Liver (tissue), 10 donors: ENCODE measurements at places on chromosomes 4 and X.

- DNase-seq, result no peak
These were observed 50.7 kb upstream of the USP38 start for GRCh38 chr4:143133977-143134376.

DNA sequence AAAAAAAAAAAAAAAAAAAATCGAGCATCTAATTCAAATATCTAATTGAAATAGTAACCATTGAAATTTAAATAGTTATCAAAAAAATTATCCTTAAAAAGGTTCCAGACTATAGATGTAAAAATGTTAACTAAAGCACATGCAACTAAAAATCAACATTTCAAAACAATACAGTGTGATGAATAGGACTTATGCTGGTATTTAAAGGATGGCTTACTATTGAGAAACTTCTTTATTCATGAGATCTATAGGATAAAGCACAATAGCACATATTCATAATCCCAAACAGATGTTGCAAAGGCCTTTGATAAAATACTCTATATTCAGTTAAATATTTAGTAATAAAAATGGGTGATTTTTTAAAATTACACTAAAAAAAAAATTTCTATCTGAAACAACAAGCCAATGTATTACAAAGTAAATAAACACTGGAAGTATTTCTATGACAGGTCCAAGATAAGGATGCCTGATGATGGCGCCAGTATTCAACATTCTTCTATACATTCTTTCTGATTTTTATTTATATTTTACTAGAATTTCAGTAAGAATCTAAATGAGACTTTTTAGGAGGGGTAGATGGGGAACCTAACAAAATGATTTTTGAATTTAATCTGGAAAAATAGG is 26.3 kb downstream of the DCLK2 start:
- no peak for DNase-seq

GRCh38 chr4:139042981-139043460 is 27.4 kb downstream of the NOCT start:
- DNase-seq, result no peak

GRCh38 chr4:138685316-138685715 is 330.3 kb upstream of the NOCT start:
- DNase-seq, result no peak

GRCh38 chrX:98405376-98405775 is 1521.7 kb downstream of the RPA4 start:
- DNase-seq, result no peak

DNA sequence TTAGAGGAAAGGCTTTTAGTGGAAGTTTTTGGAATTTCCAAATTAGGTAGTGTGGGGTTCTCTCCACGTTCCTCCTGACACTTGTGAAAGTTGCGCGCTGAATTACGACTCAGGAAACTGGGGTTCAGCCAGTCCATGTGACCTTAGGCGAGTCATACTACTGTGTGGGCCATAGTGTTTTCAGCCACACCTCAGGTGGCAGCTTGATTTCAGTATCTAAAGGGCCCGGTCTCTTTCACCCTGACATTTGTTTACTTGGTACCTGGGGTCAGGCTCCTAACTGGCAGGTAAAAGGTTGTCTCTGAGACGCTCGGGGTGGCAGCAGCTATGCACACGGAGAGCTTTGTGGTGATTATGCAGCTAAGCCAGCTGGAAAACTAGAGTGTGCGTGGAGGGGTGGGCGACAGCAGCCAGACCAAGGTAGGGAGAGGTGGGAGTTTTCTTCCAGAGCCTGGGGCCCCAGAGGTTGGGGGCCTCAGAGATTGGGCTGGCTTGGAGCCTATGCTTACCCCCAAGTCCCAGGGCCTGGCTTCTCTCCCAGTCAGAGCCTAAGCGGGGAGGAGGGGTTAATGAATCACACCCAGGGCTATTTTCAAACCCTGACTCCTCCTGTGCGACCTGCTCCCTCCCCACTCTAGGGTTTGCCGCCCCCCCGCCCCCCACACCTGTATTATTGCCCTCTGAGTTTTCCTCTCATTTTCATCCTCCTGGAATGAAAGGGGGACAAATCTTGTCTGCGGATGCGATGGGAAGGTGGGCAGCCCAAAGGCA is 47.2 kb downstream of the STARD8 start:
- no peak for DNase-seq

DNA sequence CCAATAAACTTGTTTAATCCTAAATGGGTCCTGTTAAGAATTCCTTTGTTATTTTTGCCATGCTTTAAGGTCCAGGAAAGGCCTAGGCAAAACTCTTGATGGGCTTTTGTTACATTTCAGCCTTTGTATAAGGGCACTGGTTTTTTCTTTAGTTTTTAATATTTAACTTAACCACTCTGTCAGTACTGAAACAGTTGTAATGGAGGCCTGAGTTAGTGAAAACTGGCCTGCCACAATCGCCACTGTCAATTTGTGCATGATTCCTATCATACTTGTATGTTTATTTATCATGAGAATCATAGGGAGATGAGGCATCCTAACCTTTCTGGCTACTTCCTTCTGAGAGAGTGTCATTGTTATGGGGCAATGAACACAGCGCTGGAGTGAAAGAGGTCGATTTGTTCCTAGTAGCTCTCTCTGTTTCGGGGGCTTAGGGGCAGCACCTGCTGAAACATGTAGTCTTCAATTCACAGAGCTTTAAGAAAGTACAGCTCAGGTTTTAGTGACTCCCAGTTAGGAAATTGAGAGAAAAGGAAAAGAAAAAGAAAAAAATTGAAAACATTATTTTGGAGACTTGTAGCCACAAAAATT is 393.8 kb upstream of the FSTL5 start:
- DNase-seq, result no peak

GRCh38 chr4:2387218-2387617 is 31.2 kb downstream of the ZFYVE28 start:
- no peak for DNase-seq

DNA sequence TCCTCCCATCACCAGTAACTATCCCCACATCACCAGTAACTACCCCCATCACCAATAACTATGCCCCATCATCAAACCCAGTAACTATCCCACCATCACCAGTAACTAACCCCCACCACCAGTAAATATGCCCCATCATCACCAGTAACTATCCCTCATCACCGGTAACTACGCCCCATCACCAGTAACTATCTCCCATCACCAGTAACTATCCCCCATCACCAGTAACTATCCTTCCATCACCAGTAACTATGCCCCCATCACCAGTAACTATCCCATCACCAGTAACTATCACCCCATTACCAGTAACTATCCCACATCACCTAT is 2.9 kb downstream of the ASMTL start:
- DNase-seq, result no peak

- no peak for DNase-seq
These were observed 30.1 kb downstream of the ZRSR2 start for GRCh38 chrX:15820106-15821073.

- no peak for DNase-seq
These were observed 25.8 kb upstream of the MAGED1 start for GRCh38 chrX:51867626-51868025.

DNA sequence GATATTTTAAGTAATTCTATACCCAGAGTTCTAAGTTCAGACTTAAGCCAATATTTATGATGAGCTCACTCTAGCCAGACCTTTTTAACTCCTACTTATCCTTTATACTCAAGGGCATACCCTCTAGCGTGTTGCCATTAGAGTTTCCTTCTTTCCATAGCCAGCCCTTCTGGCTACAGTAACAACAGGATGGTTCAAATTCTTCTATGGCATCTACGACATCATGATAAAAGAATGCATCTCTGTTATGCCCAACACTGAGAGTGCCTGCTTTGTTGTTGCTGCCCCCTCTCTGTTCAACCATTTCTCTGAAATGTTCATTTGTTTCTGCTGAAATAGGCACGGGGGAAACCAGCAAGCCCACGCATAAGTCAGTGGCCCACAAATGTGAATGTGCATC is 104.5 kb downstream of the UBE2NL start:
- DNase-seq, result no peak

DNA sequence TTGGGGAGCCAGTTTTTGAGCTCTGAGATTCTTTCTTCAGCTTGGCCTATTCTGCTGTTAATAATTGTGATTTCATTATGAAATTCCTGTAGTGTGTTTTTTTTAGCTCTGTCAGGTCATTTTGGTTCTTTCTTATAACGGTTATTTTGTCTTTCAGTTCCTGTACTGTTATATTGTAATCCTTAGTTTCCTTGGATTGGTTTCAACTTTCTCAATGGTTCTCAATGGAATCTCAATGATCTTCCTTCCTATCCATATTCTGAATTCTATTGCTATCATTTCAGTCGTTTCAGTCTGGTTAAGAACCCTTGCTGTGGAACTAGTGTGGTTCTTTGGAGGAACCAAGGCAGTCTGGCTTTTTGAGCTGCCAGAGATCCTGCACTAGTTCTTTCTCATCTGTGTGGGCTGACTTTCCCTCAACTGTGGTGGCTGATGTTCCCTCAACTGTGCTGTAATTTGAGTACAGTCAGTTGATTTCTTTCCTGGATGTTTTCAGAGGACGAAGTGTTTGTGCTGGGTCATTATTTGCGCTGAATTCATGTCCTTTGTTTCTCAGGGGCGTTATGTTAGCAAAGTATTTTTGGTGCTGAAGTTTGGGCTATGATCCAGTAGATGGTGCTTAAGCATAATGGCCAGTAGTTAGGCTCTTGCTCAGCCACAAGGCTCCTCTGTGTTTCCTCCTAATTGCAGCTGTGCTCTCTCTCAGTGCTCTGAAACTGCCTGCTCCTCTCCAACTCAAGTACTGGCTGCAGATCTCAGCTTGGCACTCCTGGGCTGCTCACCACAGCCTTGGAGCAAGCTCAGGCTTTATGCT is 27.5 kb downstream of the ENPEP start:
- DNase-seq, result no peak

DNA sequence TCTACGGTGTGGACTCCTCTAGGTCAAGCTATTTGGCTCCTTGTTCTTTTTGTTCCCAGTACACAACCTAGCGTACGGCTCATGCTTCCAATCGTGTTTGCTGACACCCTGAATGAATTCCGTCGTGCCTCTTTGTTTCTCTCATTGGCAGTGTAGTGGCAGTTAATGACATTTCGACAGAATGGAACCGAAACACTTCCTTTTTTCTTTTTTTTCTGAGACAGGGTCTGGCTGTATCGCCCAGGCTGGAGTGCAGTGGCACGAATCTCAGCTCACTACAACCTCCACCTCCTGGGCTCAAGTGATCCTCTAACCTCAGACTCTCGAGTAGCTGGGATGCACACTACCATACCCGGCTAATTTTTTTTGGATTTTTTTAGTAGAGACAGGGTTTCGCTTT is 113.3 kb upstream of the ATP6AP2 start:
- DNase-seq, result no peak

DNA sequence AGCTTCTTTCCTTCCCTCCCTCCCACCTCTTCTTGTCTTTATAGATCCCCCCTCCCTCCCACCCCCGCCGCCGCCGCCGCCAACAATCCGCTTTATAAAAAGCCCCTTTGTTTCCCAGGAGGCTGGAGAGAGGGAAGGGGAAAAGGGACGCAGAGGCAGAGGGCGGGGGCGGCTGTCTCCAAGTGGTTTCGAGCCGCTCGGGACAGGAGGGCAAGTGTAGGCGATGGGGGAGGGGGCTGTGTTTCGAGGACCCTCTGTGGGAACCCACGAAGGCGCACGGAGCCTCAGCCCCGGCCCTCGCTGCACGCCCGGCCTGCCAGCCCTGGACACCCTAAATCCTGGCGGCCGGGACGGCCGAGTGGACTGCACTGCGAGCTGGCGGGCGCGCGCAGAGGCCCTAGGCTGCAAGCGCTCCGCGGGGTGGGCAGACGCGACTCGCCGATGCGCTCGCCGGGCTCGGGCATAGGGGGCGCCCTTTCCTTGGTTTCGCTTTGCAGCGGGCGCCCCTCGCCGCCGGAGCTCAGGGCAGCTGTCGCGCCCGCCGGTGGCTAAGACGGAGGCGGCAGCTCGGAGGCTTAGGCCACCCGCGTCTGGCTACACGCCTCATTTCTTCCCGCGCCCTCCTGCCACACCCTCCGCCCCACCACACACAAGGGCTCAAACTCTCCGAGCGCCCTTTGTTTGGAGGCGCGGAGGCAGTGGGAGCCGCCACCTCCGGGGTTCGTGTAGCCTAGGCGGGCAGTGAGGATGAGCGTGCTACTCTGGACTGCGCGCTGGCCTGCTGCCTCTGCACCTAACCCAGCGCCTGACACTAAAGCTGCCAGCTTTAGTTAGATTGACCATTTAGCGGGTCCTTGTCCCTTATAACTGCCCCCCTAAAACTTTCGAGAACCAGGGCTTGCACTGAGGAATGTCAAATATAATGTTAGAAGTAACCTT is 2.2 kb downstream of the MAMLD1 start:
- peak; percentile 80 for DNase-seq

- no peak for DNase-seq
These were observed 1793.7 kb upstream of the TENM3 start for GRCh38 chr4:180449395-180449956.

DNA sequence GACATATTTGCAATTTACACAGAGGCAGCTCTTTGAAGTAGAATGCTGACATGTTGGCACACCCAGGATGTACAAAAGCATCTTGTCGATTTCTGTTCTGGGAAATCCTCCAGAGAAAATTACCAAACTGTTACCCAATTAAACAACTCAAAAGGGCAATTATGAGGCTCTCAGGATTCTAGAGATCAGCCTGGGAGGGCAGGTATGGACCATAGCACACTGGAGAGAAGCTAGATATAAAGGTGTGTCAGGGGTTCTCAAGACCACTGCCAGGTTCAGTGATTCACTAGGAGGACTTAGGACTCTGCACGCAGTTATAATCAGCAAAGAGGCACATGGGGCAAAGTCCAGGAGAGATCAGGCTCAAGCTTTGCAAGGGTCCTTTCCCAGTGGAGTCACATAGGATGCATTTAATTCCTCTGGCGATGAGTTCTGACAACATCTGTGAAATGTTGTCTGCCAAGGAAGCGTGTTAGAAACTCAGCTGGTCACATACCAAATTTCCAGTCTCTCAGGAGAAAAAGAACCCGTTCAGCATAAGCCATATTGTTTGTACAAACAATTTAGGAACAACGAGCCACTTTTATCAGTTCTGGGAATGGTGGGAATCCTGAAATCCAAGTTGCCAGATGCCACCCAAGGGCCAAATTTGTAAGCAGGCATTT is 100.8 kb downstream of the SYTL5 start:
- DNase-seq, result no peak

GRCh38 chr4:20091781-20092180 is 159.9 kb upstream of the SLIT2 start:
- no peak for DNase-seq

DNA sequence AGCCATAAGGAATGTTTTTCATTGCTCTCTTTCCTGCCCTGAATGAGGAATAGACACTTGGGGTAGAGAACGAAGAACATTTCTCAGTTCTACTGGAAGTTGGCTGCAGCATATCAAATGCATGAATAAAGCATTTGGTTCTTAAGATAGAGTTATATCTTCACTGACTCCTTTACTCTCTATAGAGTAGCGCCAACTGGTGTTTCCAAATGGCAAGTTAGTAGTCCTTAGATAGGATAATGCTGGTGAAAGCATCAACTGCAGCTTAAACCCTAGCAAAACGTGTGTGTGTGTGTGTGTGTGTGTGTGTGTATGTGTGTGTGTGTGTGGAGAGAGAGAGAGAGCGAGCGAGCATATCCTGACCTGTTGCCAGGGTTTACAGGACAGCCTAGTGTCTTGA is 62.2 kb upstream of the FRMPD4 start:
- no peak for DNase-seq

DNA sequence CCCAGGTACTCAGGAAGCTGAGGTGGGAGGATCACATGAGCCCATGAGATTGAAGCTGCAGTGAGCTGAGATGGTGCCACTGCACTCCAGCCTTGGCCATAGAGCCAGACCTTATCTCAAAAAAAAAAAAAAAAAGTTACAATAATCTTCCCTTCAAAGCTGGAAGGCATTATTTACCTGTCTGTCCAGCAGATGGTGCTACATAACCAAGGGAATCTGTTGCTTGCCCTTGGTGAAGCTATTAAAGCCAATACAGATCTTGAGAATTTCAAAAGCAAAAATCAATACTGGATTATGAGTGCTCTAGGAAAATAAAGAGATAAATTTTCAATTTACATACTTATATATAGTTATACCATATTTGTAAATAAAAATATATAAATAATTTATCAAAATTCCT is 25.9 kb downstream of the PKD2 start:
- no peak for DNase-seq
